ENCODE measurements at places on chromosomes 2 and 18.

GRCh38 chr2:69828938-69829255, 563 bp upstream of the GMCL1 start:
- DNase-seq: no peak

GRCh38 chr2:100584816-100585215, 22.0 kb downstream of the PDCL3 start:
- DNase-seq: no peak

- DNase-seq: no peak
These were observed at the start of gene TBR1 for GRCh38 chr2:161415987-161416707. Gene TBR1, plus strand, starts transcription at chr2:161416297. Its CDS starts 114 bp downstream, at chr2:161416411.

DNA sequence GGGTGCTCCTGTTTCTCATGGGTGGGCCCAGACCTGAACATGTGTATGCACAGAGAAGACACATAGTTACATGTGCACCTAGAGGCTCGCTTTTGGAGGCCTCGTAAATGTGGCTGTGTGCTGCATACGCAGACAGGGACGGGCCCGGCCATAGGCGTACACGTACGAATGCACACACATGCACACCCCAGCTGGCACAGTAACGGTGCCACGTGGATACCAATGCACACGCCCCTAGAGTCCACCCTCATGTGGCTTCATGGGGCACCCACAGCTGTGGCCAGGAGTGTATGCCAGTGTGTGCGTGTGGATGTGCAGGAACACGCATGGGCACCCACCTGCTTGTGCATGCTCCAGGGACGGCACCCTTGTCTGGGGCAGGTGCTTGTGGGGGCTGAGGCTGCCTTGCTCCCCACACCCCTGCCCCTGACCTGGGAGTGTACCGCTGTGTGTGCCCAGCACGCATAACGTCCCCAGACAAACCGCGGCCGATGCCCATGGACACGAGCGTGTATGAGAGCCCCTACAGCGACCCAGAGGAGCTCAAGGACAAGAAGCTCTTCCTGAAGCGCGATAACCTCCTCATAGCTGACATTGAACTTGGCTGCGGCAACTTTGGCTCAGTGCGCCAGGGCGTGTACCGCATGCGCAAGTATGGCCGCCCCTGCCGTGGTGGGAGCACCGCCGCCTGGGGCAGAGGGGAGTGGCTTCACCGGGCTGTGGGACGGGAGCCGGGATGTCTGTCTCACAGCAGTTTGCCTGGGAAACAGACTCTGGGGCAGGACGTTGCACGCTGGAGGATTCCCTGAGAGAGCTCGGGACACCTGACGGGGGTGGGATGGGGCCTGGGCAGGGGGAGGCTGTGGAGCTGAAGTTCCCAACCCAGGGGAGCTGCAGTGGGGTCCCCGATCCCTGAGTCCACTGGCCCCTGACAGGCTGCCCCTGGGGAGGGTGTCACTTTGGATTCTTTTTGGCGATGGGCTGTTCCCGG, 21.0 kb downstream of the ZAP70 start:
- DNase-seq: no peak

DNA sequence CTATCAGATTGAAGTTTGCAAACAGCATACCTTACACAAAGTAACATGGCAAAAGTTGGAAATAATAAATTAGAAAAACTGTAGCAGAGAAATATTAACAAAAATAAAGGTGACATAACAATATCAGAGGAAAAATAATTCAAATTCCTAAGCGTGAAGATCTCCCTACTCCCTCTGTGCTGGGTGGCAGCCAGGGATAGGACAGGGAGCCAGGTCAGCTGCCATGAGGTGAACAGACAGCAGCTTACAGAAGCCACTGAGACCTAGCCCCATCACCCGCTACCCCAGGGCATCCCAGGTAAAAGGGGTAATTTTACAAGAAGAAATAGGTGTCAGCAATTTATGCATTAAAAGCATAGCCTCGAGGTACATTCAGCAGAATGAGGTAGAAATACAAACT, 423.8 kb upstream of the HS6ST1 start:
- DNase-seq: no peak

GRCh38 chr2:15354596-15355366, 206.4 kb downstream of the NBAS start:
- DNase-seq: no peak

DNA sequence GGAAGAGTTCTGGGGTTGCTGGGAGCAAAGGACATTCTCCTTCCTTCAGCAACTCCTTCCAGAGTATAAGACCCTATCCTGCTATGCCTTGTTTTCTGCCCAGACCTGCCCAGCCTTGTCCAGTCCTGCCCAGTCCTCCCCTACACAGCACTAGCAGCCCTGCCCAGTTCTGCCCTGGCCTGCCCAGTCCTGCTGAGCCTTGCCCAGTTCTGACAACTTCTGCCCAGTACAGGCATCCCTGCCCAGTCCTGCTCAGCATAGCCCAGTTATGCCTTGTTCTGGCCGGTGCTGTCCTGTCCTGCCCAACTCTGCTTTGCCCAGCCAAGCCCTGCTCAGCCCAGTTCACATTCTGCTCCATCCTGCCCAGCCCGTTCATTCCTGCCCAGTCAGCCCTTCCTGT, 44.9 kb upstream of the ALK start:
- DNase-seq: no peak

GRCh38 chr2:39618736-39619135, 47.0 kb upstream of the TMEM178A start:
- no peak for DNase-seq

DNA sequence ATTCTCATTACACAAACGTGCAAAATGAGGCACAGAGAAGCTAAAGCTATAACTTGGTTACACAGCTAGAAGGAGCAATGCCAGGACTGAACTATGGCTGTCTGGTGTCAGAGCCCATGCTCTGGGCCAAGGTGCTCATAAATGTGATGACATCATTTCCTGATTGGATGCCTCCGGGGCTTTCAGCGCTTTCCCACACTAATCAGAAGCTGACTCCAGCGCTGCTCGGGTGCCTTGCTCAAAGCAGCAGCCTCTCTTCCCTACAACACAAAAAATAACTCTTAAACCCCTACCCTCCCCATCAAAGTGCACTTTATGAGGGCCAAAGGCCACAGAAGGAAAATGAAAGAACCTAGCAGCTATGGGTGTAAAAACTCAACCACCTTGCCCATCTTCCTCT, 90.7 kb downstream of the STK39 start:
- no peak for DNase-seq

- no peak for DNase-seq
These were observed 102.9 kb downstream of the TGFA start for GRCh38 chr2:70450641-70451250.

DNA sequence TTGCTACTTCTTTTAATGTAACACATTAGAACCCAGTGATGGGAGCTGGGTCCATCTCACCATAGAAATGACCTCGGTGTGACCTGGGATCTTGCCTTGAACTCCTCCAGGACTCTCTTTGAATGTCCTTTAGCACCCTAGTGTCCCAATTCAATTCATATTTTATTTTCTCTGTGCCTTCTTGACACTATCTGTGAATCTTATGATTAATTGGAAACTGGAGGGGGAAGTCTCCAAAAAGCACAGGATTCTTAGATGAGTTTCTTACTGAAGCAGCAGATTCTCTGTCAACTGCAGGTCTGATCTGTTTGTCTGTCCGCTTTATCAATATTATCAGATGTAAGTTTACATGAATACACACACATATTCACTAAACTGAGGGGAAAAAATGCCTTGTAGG, 470 bp downstream of the DHRS9 start:
- DNase-seq: no peak

DNA sequence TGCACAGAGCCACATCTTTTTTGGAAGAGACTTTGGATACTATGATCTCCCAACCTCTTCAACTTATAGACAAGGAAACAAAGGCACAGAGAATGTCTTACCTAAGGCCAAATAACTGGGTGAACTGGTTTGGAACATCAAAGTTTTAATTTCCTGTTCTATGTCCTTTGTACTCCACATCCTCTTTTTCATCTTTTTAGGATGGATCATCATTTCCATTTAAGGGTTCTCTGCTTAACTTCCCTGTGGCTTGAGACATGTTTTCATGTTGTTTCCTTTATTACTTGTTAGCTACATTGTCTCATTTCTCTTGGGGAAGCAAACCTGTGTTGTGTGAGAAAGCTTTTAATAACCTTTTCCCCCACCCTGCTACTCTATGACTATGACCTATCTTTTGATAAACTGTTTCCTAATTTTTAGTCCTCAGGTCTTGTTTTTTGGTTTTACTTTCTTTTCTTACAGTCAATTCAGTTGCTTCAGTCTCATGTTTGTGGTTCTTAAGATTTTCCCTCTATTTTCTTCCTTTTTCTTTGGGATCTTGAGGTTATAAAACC, 22.5 kb upstream of the RMND5A start:
- no peak for DNase-seq

DNA sequence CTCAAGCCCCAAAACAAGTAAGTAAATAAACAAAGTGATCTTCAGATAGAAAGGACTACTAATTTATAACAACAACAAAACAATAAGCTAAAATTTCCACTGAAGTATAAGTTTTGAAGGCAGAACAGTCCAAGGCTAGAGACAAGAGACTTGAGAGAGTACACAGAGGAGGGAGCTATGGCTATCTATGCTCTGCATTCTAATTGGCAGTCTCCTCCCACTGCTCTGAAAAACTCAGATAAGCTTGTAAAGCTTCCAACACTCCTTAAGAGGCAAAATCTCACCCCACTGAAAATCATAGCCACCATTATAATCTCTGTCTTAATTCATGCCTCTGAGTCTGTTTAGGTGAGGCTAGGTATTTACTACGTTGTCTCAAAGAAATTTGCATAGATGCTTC, 714.6 kb upstream of the LRATD1 start:
- no peak for DNase-seq

DNA sequence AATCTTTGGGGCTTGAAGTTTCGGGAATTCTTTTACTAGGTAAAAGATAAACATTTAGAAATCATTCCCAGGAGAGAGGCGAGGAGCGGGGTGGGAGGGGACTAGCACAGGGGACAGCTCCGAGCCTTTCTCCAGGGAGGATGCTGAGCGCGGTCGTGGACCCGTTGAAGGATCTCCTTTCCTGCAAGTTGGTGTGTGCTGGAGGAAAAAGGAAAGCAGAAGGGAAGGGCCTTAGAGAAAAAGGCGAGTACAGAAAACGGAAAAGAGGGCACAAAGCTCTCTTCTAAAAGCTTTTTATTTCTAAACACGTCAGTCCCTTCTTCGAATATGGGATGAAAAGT, 640 bp downstream of the SLC39A6 start:
- DNase-seq: no peak

GRCh38 chr2:215465256-215465655, 29.4 kb upstream of the FN1 start:
- no peak for DNase-seq

DNA sequence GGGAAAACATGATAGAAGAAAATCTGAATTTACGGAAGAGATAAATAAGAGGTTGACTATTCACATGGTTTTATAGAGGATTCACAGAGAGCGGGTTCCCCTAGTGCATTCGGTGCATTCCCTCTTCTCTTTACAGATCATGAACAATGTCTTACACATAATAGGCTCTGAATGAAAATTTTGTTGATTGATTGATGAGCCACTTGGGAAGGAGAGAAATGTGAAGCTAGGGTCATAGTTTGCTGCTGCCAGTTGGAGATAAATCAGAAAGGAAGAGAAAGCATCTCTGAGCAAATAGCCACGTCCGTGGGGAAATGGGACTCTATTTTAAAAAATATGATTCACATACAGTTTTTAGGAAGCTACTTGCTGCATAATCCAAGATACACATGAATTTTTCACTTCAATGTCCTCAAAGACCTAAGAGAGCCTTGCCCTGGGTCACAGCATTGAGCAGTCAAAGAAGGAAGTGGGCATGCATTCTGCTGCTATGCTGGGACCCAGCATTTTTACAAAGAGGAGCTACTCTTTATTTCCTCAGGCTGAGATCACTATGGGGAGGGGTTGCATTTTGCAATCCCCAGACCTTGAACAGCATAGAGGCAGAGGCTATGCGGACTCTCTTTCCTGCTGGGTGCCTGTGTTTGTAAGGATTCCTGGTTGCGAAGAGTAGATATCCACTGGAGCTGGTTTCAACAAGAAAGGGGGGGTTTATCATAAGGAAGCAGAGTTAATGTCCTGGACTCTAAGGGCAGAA, 395.3 kb downstream of the TSN start:
- DNase-seq: no peak

- DNase-seq: no peak
These were observed 77.5 kb downstream of the CDCA7 start for GRCh38 chr2:173432049-173432754.

- DNase-seq: no peak
These were observed 441.4 kb downstream of the DCDC2C start for GRCh38 chr2:4144731-4145130.

GRCh38 chr18:79483971-79484491, 88.3 kb downstream of the NFATC1 start:
- no peak for DNase-seq

GRCh38 chr2:12347066-12347493, 369.7 kb upstream of the TRIB2 start:
- no peak for DNase-seq

GRCh38 chr2:113980946-113981345, 91.1 kb downstream of the ACTR3 start:
- no peak for DNase-seq

- no peak for DNase-seq
These were observed 85.9 kb downstream of the USP40 start for GRCh38 chr2:233480490-233481202.

DNA sequence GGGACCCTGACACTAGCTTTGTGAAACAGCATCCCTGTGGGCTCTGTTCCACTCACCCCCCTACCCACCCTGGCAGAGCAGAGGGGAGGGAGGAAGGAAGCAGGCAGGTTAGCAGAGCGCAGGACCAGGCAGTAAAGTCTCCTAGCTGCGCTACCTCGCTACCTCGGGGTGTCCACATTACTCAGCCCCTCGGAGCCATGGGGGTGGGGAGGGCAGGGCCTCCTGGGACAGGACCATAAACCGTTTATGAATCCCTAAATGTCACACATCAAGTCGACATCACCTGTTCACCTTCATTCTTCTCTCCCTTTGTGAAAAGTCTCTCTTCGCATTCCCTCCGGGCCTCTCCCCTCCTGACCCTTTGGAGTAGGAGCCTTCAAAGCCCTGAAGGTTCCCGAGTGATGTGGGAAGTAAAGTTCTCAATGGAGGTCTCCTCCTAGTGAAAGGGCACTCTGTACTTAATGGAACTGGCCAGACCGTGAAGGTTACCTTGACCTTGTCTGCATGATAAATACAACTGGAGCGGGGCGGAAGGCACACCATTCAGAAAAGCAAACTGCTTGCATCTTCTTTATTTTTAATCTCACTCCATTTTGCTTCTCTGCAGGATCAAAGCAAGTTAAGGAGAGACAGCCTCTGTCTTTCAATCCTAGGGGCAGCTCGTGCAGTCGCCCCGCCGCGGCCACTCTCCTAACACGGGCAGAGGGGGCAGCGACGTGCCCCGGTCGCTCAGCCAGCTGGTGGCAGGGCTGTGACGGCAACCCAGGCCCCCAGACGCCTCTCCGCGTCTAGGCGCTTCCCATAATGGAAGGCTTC, 23.7 kb upstream of the SMAD7 start:
- no peak for DNase-seq

GRCh38 chr18:60508108-60508507, 135.5 kb upstream of the MC4R start:
- no peak for DNase-seq

GRCh38 chr2:207165121-207166038, at the start of gene KLF7:
Gene KLF7, minus strand, starts transcription at chr2:207165948. Its CDS starts 380 bp downstream, at chr2:207165568.
- no peak for DNase-seq

All from stimulated activated CD8-positive, alpha-beta memory T cell treated with anti-CD3 and anti-CD28 coated beads, Interleukin-4, amount 100 ng/mL, for 4 hours (primary cell).